Stimulated activated naive CD4-positive, alpha-beta T cell treated with Interleukin-2 at 50 U/mL for 16 hours (primary cell): ENCODE measurements at places on chromosomes 5 and 9.

DNA sequence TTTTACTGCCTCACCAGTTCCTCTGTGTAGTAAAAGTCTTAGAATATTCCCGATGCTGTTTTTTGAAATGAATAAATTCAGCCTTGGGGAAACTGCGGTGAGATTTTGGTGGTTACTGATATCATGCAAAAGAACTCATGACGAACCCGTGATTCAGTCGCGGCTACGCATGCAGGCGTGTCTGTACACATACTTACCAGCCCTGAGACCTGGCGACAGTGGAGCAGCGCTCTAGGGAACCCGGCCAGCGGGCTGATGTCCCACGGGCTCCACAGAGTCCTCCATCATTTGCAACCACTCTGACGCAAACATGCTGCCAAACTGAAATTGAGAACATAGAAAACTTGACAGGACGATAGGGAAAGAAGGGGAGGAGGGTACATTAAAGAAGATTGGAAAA is 315.6 kb upstream of the DAB2 start:
- no peak for DNase-seq

DNA sequence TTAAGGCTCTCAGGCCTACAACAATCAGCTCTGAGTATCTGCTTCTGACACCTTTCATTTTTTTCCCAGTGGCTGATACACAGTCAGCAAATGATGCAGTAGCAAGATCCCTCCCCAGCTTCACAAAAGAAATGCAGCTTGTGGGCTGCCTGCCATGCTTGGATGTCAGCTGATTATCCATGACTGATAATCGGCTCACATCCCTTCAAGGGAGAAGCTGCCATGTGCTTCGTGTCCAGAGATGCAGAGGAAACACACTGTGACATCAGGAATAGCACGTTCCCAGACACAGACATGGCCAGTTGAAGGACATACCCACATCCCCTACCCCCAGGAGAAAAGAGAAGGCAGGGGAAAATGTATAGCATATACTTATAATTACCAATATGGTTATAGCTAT is 27.9 kb downstream of the TMEM215 start:
- DNase-seq = no peak

DNA sequence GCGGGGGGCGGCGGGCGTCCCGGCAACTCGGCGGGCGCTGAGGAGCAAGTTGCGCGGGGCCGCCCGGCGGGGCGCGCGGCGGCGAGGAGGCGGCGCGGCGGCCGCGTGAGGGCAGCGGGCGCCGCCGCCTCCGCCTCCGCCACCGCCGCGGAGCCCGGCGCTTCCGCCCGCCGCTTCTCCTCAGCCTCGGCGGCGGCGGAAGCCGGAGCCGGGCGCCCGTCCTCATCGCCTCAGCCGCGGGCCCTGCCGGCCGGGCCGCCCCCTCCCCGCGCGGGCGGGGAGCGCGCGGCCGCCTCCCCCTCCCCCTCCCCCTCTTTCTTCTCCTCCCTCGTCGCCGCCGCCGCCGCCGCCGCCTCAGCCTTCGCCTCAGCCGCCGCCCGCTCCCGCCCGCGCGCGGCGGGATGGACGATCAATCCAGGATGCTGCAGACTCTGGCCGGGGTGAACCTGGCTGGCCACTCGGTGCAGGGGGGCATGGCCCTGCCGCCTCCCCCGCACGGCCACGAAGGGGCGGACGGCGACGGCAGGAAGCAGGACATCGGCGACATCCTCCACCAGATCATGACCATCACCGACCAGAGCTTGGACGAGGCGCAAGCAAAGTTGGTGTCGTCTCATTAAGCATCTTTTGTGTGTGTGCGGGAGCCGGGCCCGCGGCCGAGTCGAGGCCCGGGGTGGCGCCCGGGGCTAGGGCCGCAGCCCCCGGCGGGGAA is at the start of gene PBX3:
PBX3 (plus strand) TSS at position 321 of the 712 bp plus-strand sequence.
- DNase-seq = peak; percentile 18

GRCh38 chr9:80651044-80651443 is 1038.3 kb downstream of the TLE1 start:
- no peak for DNase-seq

DNA sequence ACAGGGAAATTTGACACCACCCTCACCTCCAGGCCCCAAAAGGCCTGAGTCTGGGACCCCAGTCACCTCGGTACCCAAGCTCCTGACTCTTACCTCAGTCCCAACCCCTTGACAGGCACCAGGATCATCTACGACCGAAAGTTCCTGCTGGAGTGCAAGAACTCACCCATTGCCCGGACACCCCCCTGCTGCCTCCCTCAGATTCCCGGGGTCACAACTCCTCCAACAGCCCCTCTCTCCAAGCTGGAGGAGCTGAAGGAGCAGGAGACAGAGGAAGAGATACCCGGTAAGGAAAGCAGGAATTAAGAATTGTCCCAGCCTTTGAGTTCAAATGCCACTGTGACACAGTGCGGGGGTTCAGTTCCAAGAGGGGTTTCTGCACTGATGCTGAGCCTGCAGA is 1.3 kb downstream of the EIF4EBP3 start:
- no peak for DNase-seq

- DNase-seq = no peak
Observed at GRCh38 chr5:81638471-81638870, 112.4 kb downstream of the SSBP2 start.

DNA sequence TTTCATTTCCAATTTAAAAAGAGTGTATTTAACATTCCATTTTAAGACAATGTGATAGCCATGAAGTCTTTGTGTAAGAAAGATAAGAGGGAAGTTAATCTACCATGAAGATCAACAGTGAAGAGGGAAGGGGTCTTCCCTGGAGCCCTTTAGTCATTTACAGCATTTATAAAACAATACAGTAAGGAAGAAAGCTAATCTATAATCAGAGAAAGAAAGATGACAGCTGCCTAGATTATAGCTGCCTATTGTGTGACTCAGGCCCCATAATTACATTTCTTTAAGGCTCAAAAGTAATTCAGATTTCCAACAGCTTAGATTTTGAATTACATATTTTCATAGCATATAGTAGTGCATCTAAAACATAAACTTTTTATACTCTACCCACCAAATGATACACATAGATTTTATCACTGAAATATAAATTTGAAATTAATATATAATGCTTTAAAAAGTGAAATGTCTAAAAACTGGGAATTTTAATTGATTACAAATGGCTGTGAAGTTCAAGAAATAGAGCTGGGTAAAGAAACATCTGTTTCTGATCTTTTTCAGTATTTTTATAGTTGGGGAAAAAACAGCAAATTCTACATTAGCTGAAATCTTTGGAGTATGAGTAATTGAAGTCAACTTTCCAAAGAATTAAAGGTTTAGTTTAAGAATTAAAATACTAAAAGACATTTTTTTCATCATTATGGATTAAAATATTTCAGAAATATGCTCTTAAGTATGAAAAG is 89.6 kb downstream of the RIC1 start:
- no peak for DNase-seq

- no peak for DNase-seq
Observed at GRCh38 chr9:126860757-126861466, 473 bp downstream of the ZBTB34 start.

DNA sequence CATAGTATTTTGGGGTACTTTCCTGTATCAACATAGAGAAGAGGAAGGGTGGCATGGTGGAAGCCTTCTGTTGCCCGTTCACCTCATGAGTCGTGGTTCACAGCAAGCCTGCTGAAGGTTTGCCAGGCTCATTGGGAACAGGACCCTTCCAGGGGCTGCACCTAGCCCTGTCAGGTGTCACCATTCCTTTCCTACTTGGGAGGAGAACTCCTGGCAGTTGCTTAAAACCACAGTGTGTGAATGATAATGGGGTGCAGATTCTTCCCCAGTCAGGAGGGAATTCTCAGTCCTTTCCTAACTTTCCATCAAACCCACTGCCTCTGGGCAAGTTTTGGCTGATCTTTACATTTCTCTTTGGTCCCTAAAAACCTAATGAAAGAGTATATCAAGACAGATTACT is 99.4 kb upstream of the CTNND2 start:
- DNase-seq = no peak
